CD4-positive, alpha-beta T cell treated with Interleukin-4 for 4 hours (primary cell): ENCODE measurements at places on chromosomes 7 and 10.

- DNase-seq: no peak
Observed at GRCh38 chr10:88764110-88764509, 4.3 kb downstream of the LIPN start.

GRCh38 chr7:95972523-95972922 is 200.2 kb downstream of the DYNC1I1 start:
- DNase-seq: no peak

GRCh38 chr7:27113991-27114769 is 11.7 kb upstream of the HOXA2 start:
- DNase-seq: no peak

DNA sequence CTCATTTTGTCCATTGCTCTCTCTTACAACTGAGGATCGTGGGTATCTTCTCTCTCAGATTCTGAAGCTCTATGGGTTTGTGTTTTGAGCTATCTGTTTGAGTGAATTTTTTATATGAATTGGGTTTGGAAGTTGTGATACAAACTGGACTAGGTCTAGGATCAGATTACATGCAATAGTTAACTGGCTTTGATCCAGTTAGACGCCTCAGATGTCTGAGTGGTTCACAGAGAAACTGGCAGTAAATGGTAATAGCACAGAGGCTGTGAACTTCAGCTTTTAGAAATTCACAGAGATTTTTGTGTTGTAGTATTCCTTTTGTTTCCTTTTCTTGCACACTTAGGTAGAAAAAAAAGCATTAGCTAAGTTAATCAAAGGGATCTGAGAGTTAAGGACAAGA is 12.7 kb upstream of the DNMBP start:
- DNase-seq: no peak

- no peak for DNase-seq
Observed at GRCh38 chr10:53744746-53745145, 972.2 kb upstream of the MBL2 start.

DNA sequence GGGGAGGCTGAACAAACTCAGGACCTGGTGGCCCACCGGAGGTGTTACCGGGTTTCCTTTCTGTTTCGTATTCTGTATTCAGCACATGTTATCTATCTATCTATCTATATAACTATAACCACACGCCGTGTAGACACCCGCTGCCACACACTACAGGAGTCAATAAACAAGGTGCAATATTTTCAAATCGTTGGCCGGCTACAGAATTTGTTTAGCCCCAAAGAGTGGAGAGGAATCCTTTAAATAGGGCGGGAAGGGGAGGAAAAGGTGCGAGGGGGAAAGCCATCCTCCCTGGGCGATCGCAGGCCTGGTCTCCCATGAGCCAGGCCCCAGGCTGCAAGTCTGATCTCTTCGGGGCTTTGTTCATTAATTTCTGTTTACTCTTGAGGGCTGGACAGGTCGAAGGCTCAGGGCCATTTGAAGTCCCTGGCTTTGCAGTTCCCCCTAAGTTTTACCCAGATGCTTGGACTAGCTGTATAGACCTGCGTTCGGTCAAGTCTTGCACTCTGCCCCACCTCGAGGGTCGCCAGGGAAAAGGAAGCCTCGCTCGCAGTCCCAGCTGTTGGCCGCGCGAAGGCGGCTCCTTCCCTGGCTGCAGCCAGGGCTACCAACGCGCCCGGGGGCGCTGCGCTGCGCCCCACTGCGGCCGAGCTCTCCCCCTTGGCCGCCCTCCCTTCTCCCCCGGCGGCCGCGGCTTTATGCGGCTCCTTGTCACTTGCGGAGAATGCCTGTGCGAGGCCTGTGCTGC is 3.8 kb downstream of the NKX2-3 start:
- DNase-seq: no peak

DNA sequence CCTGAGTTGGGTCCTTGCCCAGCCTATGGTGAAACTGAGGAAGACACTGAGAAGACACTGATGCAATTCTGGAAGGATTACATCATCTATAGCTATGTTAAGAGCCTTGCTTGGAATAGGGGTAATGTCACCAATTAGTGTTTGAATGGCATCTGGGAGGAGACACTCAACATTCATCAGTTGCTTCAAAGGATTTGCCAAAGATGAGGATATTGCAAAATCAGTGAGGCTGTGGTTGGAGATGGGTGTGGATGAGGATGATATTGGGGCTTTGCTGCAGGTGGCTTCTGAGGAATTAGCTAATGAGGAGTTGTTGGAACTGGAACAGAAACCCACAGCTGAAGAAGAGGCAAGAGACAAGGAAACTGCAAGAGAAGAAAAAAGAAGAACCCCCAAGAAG is 146.7 kb upstream of the SP4 start:
- no peak for DNase-seq

DNA sequence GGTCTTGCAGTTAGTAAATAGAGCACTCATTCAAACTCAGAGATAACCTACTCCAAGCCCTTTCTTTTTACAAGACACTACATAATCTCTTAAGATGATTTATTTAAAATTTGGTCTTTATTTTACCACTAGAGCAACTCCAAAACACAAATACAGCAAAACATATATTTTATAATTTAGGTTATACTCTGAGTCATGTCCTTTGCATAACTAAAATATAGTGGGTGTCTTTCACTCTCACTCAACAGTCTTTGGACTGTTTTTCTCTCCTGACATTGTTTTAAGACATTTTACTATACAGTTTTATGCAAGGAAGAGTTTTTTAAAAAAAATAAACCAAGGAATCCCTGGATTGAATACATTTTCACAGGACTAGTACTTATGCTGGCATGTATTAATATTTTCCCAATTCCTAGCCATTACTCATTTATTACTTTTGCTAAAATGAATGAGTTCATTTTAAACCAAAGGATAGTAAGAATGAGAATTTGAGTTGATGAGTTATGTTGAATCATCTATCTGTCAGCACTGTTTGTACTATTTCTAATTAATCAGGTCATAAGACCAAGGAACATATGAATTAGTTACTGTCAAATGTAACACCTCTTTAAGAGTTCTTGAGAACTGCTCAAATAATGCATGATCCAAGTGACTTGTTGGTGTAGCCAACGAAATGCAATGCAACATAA is 303.1 kb upstream of the FZD1 start:
- DNase-seq: no peak

GRCh38 chr7:91759205-91759863 is 121.2 kb downstream of the MTERF1 start:
- DNase-seq: no peak

- DNase-seq: no peak
Observed at GRCh38 chr10:107616463-107617410, 452.2 kb upstream of the SORCS1 start.

GRCh38 chr10:109962247-109962646 is 38.9 kb upstream of the XPNPEP1 start:
- DNase-seq: no peak

GRCh38 chr10:121418126-121418777 is 180.0 kb downstream of the FGFR2 start:
- no peak for DNase-seq

- DNase-seq: no peak
Observed at GRCh38 chr10:30825022-30825421, 195.5 kb upstream of the LYZL2 start.

DNA sequence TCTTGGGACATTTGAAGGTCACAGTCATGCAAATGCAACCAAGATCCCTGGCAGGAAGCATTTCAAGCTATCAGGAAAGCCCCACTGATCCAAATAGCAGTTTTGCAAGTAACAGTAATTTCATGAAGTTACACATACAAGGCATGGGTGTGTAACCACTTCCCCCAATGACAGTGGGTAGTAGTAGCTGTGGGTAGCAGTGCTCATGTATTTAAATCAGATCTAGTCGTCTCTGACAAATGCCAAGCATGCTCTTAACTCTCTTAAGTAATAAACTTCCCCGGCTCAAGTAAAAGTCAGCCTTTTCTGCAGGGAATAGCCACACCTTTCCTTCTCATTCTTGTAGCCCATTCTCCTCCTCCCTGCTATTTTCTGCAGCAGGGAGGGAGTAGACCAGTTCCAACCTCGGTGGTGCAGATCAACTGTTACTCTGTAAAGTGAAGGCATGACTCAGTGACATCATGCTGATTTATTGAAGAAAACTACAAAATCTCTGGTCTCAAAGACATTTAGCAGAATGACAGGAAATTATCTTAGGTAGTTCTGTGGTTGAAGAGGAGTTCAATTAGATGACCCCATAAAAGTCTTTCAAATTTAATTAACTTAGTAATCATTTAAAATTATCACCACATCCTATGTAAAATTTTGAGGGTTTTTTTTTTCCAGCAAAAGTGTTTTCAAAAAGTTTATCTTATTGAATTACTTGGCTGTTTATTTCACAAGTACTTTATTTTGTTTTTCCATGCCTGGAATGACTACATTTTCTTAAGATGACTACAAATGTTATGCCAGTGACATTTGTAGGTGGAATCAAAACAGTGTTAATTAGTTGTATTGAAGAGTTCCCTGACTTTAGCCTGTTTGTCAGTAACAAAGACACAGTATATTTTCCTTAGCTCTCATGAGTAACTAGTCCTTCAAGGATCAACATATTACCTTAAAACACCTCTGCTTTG is 568.3 kb downstream of the INHBA start:
- DNase-seq: no peak

- DNase-seq: no peak
Observed at GRCh38 chr7:124930173-124930623, 573 bp upstream of the POT1 start.

DNA sequence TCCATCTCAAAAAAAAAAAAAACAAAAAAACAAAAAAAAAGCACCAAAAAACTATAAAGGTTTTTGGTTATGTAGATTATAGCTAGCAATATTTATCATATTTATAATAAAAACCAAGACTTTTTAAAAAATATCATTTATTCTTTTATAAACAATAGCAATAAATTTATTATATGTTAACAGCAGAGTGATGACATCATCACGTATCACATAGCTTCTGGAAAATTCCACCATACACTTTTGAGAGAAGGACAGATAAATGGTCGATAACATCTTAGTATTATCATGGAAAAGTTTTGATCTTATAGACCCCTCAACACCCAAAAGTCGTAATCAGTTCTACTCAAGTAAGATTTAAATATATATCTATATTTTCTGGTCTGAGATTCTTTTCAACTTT is 33.2 kb upstream of the IL15RA start:
- DNase-seq: no peak

DNA sequence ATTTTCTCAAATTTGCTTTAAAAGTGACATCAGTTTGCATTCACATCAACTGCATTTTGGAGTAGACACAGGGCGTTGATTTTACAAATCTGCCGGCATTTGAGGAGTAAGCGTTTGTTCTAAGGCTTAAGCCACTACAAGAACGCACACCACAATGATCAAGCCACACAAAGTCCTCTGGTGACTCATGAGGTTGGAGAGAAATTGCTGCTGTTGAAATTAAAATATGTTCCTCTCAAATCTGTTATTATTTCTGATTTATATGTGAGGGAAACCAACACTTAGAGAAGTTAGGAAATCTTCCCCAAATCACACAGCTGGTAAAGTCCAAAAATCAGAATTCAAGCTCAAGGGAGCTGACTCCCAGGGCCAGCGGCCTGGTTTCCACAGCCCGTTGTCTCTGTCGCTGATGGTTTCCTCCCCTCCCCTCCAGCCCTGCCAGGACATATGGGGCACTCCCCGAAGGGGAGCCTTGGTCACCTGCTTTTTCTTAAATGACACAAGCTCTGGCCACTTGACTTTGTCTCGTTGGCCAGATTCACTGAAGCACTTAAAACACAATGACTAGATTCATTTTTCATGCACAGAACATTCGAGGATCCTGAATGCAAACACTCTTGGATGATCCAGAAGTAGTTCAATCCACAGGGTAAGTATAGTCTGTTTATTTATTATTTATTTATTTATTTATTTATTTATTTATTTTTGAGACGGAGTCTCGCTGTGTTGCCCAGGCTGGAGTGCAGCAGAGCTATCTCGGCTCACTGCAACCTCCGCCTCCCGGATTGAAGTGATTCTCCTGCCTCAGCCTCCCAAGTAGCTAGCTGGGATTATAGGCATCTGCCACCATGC is 29.2 kb upstream of the KLF6 start:
- peak; percentile 46 for DNase-seq

DNA sequence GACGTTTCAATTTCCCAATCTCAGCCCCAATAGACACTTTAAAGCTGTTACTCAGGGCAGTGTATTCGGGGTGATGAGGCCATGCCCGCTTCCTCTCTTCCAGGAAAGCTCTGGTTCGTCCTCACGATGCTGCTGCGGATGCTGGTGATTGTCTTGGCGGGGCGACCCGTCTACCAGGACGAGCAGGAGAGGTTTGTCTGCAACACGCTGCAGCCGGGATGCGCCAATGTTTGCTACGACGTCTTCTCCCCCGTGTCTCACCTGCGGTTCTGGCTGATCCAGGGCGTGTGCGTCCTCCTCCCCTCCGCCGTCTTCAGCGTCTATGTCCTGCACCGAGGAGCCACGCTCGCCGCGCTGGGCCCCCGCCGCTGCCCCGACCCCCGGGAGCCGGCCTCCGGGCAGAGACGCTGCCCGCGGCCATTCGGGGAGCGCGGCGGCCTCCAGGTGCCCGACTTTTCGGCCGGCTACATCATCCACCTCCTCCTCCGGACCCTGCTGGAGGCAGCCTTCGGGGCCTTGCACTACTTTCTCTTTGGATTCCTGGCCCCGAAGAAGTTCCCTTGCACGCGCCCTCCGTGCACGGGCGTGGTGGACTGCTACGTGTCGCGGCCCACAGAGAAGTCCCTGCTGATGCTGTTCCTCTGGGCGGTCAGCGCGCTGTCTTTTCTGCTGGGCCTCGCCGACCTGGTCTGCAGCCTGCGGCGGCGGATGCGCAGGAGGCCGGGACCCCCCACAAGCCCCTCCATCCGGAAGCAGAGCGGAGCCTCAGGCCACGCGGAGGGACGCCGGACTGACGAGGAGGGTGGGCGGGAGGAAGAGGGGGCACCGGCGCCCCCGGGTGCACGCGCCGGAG is 2.6 kb downstream of the GJD4 start:
- DNase-seq: no peak

DNA sequence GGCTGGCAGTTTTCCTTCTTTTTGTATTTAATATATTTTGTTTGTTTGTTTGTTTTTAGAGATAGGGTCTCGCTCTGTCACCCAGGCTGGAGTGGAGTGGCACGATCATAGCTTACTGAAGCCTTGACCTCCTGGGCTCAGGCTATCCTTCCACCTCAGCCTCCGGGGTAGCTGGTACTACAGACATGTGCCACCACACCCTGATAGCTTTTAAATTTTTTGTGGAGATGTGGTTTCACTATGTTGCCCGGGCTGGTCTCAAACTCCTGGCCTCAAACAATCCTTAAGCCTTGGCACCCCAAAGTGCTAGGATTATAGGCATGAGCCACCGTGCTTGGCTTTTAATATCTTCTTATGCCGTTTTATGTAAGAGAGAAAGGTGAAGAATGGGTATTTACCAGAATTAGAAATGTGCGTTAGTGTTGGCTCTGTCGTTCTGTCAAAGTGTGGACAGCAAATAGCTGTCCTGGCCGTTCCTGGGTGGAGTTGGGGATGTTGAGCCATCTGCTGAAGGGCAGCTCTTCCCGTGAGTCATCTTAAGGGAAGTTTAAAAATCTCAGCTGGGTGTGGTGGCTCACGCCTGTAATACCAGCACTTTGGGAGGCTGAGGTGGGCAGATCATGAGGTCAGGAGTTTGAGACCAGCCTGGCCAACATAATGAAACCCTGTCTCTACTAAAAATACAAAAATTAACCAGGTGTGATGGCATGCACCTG is 14.8 kb downstream of the OGDH start:
- DNase-seq: no peak

- no peak for DNase-seq
Observed at GRCh38 chr10:6053816-6054631, 8.1 kb downstream of the IL2RA start.

GRCh38 chr10:27285093-27285492 is 44.5 kb upstream of the ACBD5 start:
- DNase-seq: peak; percentile 52

- DNase-seq: no peak
Observed at GRCh38 chr7:128053023-128053422, 21.8 kb upstream of the LRRC4 start.
